ELF-1 (cell line): ENCODE measurements at places on chromosomes 7 and 10.

DNA sequence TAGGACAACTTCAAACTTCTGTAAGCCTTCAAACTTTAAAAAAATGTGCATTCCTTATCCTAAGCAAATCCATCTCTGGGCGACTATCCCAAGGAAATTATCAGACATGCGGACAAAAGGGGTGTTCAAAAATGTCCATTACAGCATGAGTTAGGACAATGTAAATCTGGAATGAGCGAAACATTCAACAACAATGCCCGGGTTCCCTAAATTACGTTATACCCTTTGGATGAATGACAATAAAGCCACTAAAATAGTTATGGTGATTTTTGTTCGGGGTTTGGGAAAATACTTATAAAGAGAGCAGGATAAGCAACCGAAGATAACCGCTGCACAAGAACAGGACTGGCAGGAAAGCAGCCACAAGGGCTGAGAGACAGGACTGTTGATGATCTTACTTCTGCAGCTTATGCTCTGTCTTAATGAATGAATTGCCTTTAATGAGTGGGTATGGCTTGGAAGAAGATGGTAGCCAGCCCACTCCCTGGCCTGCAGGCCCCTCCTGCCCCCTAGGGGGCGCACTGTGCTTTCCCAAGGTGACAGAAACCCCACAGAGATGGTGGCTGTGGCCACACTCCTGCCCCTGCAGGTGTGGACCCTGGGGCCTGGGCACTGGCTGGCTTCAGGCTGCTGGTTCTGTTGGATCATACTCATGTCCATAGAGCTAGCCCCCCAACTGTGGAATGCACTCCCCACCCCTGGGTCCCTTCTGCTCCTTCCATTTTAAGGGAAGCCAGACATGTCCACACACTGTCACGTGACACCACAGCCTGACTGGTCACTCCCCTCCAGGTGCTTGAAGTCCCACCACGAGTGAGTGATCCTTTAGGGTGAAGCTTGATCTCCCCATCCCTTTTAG is 45.0 kb downstream of the ZCCHC24 start:
- peak; percentile 78 for DNase-seq

DNA sequence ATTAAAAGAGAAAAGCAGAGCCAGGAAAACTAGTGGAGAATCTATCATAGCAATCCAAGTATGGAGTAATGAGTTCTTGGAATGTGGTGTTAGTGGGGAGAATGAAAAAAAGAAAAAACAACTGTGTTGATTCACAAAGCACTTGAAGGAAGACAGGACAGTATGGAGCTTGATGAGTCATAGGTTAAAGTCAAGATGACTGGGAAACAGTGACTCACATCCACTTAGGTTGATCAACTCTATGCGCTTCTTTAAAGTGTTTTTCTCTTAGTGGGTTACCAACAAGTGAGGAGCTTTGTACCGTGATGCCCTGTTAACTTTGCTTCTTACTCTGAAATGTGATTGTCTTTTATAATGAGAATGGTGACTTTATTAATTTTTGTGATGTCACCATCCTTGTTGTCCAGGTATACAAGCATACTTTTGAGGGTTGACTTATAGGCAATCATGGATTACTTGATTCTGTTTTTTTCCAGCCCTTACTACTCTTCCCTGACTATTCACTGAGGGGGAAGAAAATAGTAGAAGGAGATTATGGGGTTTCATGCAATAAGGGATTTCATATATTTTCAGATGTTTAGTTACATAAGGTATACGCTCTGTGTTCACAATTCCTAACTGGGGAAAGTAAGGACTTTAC is 32.1 kb upstream of the MDFIC start:
- DNase-seq: no peak

DNA sequence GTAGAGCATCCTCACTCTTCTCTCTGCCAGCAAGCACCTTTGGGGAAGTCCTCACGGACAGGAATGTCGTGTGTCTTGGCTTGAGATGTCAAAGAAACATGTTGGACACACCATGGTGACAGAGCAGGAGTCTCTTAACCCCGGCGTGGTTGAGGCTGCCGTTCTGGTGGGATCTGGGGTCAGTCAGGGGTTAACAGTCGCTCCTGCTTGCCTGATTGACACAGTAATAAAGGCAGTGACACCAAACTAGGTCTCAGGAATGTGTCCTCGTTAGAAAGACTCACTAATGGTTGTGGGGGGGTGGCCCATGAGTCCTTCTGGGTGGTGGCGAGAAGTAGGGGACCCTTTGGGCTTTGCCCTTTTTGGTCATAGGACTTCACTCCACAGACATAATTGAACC is 69.0 kb downstream of the TCF7L2 start:
- DNase-seq: peak; percentile 77

- no peak for DNase-seq
These were observed 2.3 kb upstream of the PFKFB3 start for GRCh38 chr10:6200440-6200733.

GRCh38 chr10:87064651-87065050 is 30.0 kb downstream of the GLUD1 start:
- DNase-seq: no peak

- DNase-seq: no peak
These were observed 10.5 kb upstream of the SCART1 start for GRCh38 chr10:133442967-133443924.

- DNase-seq: no peak
These were observed 93.8 kb downstream of the ADD3 start for GRCh38 chr10:110101464-110102144.

- no peak for DNase-seq
These were observed 111.8 kb upstream of the ANKRD1 start for GRCh38 chr10:91032611-91033206.

DNA sequence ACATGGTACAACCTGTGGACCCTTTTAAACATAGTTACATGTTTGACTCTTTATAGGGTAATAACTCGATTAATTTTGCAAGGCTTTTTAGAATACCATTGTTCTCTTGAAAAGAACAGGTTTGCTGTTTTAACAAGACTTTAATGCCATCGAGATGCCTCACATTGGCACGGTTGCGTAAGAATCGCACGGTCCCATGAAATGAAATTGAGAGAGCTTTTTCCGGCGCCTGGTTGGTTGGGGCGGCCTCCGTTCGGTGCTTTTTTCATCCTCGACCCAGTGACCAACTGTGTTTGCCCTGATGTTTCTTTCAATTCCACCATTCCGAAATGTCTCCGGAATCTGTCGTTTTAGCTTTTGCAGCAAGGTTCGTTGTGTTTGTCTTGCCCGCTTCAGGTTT is 142.4 kb downstream of the CUX1 start:
- no peak for DNase-seq

DNA sequence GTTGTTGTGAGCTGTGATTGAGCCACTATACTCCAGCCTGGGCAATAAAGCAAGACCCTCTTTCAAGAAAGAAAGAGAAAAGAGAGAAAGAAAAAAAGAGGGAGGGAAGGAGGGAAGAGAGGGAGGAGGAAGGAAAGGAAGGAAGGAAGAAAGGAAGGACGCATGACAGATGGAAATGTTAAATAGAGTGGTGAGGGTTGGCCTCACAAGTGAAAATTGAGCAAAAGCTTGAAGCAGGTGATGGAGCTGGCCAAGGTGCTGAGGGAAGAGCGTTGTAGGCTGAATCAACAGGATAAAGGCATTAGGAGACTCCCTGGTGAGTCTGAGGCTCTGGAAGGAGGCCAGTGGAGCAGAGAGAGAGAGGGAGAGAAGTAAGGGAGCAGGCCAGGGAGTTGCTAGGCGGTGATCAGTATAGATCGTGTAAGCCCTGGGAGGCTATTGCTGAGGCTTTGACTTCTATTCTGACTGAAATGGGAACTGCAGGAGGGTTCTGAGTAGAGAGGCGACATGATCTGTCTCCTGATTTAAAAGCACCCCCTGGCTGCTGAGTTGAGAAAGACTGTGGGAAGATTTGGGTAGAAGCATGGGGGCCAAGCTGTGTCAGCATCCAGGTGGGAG is 26.5 kb upstream of the TMEM248 start:
- DNase-seq: peak; percentile 67

DNA sequence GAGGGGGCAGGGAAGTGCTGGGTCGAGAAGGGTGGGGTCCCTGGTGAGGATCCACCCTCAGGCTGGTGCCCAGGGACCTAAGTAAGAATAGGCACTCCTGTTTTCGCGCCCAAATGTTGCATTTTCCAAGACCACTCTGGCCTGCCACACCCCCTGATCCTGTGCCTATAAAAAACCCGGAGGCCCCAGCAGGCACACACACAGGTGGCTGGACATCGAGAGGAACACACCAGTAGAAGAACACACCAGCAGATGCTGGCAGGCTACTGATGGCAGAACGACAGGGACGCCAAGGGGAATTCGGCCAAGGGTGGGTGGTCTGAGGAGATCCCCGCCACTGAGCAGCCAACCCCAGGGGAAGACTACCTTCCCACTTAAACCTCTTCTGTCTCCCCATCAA is 633.9 kb upstream of the POT1 start:
- DNase-seq: peak; percentile 9

DNA sequence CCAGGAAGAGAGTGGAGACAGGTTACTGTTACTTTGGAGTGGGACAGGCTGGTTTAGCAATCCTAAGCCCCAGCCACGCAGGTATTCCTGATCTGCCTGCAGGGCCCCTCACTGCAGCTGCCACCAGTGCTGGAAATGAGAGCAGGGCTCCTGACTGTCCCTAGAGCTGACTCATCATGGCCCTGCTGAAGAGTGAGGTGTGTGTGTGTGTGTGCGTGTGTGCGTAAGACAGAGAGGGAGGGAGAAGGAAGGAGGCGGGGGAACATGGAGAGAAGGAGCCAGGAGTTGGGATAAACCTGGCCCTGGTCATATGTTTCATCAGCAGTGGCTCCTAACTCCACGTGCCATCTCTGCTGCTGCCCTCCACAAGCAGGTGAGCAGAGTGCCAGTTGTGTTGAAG is 3.6 kb downstream of the FOXI2 start:
- peak; percentile 29 for DNase-seq

DNA sequence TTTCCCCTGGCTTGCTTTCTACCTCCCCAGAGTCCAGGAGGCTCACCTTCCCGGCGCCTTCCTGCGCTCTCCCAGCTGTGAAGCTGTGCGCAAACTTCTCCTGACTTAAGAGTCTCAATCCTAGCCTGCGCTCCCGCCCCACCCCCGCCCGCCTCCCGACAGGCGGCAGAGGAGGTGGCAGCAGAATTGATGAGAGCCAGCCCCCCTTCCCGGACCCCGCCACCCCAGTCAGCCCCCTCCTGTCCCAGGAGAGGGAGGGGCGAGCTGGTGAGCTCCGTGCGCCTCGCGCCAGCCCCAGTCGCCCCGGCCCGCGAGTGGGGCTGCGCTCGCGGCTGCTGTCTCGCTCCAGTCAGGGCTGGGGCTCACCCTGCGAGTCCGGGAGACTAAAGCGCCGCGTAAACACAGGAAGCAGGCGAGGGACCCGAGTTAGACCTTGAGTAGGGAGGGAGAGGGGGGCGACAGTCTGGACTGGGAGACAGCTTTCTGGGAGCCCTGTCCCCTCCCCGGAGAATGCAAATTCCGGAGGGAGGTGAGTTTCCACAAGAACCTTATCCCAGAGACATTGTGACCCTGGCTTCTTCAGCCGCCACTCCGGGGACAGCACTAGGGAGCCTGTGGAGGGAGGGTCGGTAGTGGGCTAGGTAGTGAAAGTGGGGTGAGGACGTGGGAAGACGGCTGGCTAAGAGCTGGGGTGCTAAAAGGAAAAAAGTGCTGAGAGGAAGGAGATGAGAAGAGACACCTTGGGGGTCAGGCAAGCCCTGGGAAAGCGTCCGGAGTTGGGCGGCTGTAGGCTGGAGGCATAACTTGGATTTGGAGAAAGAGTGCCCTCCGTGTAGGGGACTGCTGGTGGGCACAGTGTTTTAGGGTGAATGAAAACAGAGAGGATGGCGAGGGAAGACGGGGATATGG is at the start of gene CALCR:
Gene CALCR (minus strand): TSS at position 79 of the 909 bp plus-strand sequence. CDS start 87,743 bp downstream, outside the sequence.
- peak; percentile 50 for DNase-seq

GRCh38 chr10:20897146-20897825 is at the start of gene NEBL:
Gene NEBL, minus strand, starts transcription at chr10:20897311. Its CDS starts 106 bp downstream, at chr10:20897205.
- DNase-seq: no peak

- DNase-seq: no peak
These were observed 18.5 kb upstream of the TRIM56 start for GRCh38 chr7:101066833-101067177.

GRCh38 chr10:71333129-71333887 is 14.2 kb downstream of the SLC29A3 start:
- no peak for DNase-seq
